HTR-8/SVneo (cell line): ENCODE measurements at places on chromosomes 2 and 18.

DNA sequence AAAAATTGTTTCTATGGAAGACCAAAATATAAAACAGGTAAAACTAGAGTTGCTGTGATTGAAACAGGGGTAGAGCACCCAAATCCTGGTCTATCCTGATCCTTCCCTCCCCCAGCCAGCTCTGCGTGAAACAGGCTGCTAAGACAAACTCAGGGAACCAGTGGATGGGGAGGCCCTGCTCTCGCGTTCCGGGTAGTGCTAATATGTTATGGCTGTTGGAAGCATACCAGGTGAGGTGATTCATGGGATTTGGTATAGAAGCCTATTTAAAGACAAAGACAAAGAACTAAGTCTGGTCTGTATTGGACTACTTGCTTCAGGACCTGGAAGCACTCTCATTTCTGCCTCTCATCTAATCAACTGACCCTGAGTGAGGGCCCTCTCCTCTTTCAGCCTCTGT, 63.0 kb upstream of the CCBE1 start:
- no peak for DNase-seq

DNA sequence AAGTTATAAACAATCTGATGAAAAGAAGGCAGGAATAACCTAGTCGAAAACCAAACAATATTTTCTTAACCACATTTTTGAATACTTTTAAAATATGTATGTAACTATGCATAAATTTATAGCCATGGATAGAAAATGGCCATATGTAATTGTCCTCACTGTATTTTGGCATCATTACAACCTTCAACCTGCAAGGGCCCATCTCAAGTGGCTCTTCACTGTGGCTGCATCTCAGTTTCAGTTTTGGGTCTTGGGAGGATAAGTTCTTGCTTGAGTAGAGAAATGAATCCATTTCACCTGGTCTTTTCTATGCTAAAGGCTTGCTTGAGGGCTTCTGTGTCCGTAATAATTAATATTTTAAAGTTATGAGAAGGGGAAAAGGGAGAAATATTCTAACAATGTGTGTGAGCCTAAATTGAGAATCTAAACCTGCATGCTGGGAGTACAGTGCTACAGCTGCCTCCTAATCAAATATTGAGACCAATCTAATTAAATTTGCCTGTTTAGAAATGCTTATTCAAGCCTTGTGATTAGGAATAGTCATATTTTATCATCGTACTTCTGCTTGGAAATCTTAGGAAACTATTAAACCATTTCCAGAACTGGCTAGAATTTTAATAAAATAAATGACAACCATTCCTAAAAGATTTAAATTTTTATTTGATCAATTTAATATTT, 92.5 kb downstream of the EML4 start:
- no peak for DNase-seq

DNA sequence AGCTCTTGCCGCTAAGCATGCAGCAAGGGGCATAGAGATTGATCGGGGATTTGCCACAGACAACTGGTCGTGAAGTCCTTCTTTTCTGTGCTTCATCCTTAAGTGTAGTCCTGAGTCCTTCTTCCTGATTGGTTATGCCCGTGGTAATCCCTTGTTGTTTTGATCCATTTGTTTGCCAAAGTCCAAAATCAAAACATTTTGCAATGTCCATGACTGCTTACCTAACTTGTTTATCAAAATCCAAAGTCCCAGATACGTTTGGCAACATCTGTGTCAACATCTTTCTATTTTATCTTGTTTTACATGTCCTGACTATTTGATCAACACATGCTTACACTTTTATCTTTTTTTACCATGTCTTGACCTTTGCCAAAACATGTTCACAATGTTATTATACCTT, 229.0 kb upstream of the ZNF804A start:
- DNase-seq, result no peak

DNA sequence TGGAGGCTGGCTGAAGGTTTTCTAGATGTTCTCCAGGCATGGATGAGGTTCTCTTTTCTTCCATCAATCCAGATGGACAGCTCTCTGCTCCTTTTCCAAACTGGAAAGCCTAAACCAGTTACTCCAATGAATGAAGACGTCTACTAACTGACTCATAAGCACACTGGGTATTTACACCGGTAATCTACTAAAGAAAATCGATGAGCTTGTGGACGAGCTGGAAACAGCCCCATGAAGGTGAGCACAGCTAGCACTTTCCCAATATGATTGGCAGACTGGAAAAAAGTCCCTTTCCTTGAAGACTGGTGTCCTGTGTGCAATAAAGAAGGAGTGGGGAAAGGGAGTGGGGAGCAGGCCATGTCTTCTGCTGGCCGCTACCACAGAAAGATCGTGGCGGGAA, 84.0 kb downstream of the ACTR2 start:
- DNase-seq, result no peak
